ENCODE measurements at places on chromosomes 3 and 15.

GRCh38 chr3:37492468-37492867, 318.1 kb upstream of the LRRFIP2 start:
- DNase-seq, result no peak

- DNase-seq, result no peak
Measured at GRCh38 chr15:58447271-58448010, 15.7 kb downstream of the LIPC start.

GRCh38 chr3:174891524-174892203, 32.5 kb downstream of the NAALADL2 start:
- no peak for DNase-seq

- DNase-seq, result peak; percentile 23
Measured at GRCh38 chr3:102060814-102061213, 211.5 kb downstream of the NFKBIZ start.

DNA sequence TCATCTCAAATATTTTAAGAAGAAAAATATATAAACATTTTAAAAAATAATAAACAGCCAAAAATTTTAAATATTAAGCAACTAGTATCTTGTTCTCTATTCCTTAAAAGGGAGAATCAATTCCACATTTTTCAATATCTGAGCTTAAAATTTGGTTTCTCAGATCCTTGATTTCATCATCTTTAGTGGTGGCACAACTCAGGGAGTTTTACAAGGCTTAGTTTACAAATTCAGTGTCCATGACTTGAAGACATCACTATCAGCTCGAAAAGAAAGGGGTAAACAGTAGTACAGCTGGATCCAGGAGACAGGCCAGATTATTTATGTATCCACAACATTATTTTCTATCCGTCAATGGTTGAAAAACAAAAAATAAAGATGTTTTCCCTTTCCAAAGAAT, 11.6 kb downstream of the IGF2BP2 start:
- no peak for DNase-seq

DNA sequence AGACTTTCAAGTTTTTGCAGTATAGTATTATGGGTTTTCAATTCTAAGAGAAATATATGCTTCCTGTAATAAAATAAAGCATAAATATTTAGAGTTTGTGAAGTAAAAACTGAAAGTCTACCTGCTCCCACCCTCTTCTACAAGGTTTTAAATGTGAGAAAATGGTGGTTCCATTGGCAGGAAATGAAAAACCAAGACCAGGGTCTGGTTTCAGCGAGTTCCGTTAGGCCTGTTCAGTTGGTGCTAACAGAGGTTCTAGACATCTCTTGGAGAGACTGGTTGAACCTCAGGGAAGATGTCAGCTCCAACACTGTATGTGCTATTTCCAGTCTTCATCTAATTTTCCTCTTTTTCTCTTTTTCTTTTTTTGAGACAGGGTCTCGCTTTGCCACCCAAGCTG, 11.8 kb upstream of the MYO1E start:
- DNase-seq, result no peak

GRCh38 chr3:126758882-126759281, 54.8 kb downstream of the CHCHD6 start:
- DNase-seq, result no peak

GRCh38 chr15:85693277-85693676, 101.4 kb downstream of the KLHL25 start:
- no peak for DNase-seq

DNA sequence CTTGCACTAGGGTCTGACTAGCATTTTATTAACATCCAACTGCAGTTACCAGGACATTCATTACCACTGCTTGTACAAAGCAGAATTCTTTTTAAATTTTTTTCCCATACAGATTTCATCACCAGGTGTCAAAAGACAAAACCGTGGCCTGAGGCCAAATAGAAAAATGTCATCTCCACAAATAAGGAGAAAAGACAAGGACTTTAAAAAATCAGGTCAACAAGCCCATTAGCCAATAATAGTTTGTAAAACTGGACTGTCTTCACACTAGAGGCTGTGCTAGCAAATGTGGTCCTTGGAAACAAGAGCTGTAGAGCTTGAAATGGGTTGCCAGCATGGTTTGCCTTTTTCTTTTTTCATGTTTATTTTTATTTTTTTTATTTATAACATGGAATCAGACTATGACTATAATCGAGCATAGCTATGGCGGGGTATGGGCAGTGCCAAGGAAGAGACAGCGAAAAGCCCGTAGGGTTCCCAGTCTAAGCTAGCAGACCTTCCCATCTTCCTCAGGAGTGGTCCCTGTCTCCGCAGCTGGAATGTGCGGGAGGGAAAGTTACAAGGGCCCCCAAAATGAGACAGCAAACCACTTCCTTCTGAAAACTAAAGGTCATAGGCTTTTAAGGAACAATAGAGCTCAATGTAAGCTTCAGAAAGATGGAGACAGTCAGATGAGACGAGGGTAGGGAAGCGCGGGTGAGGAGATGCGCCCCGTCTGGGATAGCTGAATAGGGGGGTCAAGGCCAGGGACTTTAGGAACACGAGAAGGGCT, 1.5 kb downstream of the PTPN9 start:
- DNase-seq, result no peak

- DNase-seq, result peak; percentile 46
Measured at GRCh38 chr15:55846116-55846707, 103.3 kb upstream of the PRTG start.

GRCh38 chr3:151035072-151035471, 50.4 kb upstream of the MED12L start:
- DNase-seq, result no peak

DNA sequence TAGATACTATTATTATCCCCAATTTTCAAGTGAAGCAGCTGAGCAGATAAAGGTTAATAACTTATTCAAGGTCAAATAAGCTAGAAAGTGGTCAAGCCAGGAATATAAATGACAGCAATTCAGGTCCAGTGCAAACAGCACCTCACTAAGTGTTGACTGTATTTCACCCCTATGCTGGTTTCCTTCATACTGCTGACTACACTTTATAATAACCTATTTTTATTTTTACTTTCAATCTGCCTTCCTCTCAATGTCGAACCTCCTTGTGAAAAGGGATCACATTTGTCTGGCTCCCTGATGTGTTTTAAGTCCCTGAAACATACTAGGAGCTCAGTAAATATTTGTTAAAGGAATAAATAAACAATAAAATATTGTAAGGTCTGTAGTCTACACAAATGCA, 146.1 kb downstream of the NAALADL2 start:
- no peak for DNase-seq

GRCh38 chr3:130354430-130354829, 9.0 kb downstream of the COL6A5 start:
- no peak for DNase-seq

DNA sequence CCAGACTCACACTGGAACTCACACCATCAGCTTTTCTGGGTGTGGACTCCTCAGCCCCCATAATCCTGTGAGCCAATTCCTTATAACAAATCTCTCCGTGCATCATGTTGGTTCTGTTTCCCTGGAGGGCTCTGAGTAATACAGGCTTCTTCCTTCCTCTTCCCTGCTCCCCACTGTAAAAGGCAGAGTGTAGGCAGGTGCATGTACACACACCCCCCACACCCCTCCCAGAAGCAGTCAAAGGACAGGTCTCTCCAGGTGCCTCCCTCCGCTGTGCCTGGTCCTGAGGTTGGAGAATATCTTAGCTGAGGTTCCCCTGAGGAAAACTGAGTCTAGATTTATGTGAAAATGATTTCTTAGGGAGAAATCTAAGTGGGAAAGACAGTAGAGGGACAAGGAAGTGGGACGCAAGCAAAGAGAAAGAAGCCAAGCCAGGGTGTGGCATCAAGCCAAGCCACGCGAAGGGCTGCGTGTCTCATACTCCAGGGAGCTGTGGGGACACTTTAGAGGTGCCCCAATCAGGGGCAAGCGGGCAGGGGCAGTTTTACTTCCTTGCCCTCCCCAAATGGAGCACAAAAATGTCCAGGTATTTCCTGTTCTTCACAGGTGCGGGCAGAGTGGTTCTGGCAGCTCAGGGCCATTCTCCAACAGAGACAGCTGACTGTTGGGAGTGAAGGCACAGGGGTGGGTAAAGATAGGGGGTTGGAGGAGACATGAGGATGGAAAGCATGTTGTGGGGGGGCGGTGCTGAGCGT, 86.6 kb downstream of the HMG20A start:
- DNase-seq, result no peak

All from HEK293T (cell line).